Upper lobe of left lung (tissue), 6 donors: ENCODE measurements at places on chromosomes 1 and 21. TPM values are rescaled to one million over a fixed set of nuclear protein-coding genes. Genes with fewer than 3 reads are reported as not detected.

RIPK4 gene
- 6.3 TPM for total RNA-seq

S100A3 gene
- 4.4 TPM for total RNA-seq

ANKRD65 gene
- total RNA-seq: 54.5 TPM

OR2G6 gene
- total RNA-seq: not detected

TMEM79 gene
- 1.3 TPM for total RNA-seq

LCE2B gene
- not detected for total RNA-seq

FLVCR1 gene
- total RNA-seq: 9.3 TPM

PER3 gene
- total RNA-seq: 43.0 TPM

RNF11 gene
- 83.9 TPM for total RNA-seq

KCND3 gene
- 5.6 TPM for total RNA-seq

BTBD8 gene
- 17.8 TPM for total RNA-seq

DNA sequence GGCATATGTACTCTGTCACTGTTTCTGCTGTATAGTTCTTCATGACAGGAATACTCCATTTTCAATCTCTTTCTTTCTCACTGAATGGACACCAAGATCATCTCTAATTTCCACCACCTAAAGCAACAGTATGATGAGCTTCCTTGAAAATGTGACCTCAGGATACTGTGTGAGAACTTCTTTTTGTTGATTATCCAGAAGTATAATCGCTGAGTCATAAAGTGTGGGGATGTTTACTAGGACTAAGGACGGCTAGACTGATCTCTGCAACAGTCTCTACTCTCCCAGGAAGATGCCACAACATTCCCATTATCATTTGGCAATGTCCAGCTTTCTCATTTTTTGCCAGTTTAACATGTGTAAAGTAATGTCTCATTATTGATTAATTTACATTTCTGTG lies 70.3 kb downstream of the TNFSF18 start:
- no peaks in the 10 kb centered on the region for H3K36me3 ChIP-seq
- no peak overlapping the region for H3K4me3 ChIP-seq
- H3K27ac ChIP-seq: no peak overlapping the region
- no peaks in the 10 kb centered on the region for H3K4me1 ChIP-seq

- no peak overlapping the region for H3K4me3 ChIP-seq
- no peaks in the 10 kb centered on the region for H3K27me3 ChIP-seq
- peak; percentile 46 for DNase-seq
- peaks cover 4% of the 10 kb centered on the region for H3K4me1 ChIP-seq
- H3K27ac ChIP-seq: no peak overlapping the region
Observed at GRCh38 chr1:30125021-30125820, 598.2 kb downstream of the MATN1 start.

DNA sequence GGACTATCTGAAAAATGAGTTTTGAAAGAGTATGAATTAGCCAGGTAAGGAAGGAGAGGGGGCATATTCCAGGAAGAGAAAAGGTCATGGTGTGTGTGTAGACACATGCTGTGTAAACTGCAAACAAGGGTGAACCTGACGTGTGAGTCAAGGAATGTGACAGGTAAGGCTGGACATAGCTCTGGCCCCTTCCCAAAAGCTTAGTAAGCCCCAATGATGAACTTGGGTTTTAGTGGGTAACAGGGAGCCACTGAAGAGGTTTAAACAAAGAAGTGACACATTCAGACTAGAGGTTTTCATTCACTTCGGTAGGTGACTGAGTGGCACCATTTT lies 36.7 kb downstream of the EGLN1 start:
- H3K4me3 ChIP-seq: no peak overlapping the region
- peaks cover 13% of the 10 kb centered on the region for H3K4me1 ChIP-seq
- H3K27ac ChIP-seq: no peak overlapping the region

DNA sequence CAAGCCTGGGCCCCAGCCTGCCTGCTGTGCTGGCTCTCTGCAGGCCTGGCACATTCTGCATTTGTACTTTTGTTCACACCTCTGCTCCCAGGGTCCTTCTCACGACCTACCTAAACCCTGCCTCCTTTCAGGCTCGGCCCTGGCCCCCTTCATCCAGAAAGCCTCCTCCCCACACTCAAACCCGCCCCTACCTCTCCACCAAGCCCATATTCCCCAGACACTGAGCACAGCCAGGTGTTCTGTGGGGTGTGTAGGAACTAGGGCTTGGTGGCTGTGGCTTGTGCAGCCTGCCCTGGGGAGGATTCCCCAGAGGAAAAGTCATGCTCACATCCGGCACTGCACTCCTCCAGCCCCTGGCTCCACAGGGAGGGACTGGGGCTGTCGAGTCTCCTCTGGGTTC lies 8.2 kb upstream of the MIXL1 start:
- no peak for DNase-seq
- H3K36me3 ChIP-seq: no peaks in the 10 kb centered on the region
- H3K27me3 ChIP-seq: no peaks in the 10 kb centered on the region
- H3K27ac ChIP-seq: no peak overlapping the region
- no peaks in the 10 kb centered on the region for H3K4me1 ChIP-seq
- no peak overlapping the region for H3K4me3 ChIP-seq

- no peaks in the 10 kb centered on the region for H3K27me3 ChIP-seq
- H3K4me1 ChIP-seq: no peaks in the 10 kb centered on the region
- H3K36me3 ChIP-seq: no peaks in the 10 kb centered on the region
- no peak for DNase-seq
- no peak overlapping the region for H3K27ac ChIP-seq
Observed at GRCh38 chr21:16330908-16331268, 601.1 kb downstream of the USP25 start.

DNA sequence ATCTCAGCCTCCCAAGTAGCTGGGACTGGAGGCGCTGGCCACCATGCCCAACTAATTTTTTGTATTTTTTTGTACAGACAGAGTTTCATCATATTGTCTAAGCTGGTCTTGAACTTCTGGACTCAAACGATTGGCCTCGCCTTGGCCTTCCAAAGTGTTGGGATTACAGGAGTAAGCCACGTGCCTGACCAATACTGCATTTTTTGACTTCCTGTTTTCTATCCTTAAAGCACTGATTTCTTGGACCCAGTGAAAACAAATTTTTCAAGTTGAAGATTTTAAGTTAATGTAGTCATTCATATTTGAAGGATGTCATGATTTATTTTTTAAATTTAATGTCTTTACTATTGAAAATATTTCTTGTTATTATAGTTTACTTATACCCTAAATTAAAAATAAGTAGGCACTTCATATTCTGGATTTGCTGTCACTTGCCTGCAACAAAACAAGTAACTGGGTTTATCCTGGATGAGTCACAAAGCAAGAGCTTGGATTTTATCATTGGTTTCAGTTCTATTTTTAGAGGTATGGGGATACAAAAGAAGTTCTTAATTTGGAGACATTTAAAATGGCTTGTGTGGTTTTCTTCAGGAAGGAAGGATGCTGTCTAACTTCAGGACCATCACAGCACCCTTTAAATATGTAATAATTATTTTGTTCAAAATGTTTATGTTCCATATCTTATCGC lies 2.2 kb upstream of the VPS45 start:
- H3K4me1 ChIP-seq: peaks cover 20% of the 10 kb centered on the region
- DNase-seq: no peak
- no peaks in the 10 kb centered on the region for H3K36me3 ChIP-seq
- no peaks in the 10 kb centered on the region for H3K27me3 ChIP-seq
- no peak overlapping the region for H3K4me3 ChIP-seq

GRCh38 chr1:94949681-94950661 lies 23.1 kb upstream of the CNN3 start:
- H3K4me3 ChIP-seq: no peak overlapping the region
- no peaks in the 10 kb centered on the region for H3K27me3 ChIP-seq
- peak; percentile 56 for DNase-seq
- H3K4me1 ChIP-seq: peaks cover 9% of the 10 kb centered on the region
- no peaks in the 10 kb centered on the region for H3K36me3 ChIP-seq

DNA sequence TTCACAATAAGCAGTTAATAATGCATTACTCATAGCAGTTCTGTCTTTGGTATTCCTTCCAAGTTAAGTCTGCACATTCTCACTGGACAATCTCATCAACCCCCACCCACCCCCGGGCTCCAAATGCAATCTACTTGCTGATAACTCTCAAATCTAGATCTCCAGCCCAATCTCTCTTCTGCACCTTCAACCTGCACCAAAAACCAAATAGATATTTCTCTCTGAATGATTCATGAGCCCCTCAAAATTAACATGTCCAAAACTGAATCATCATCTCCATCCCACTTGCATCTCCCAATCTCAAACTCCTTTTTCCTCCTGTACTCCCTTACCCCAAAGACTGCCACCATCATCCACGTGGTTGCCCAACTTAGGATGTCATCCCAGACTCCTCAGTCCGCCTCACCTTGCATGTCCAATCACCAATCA lies 2.7 kb downstream of the DOCK7 start:
- no peak for DNase-seq
- peaks cover 35% of the 10 kb centered on the region for H3K4me1 ChIP-seq
- no peaks in the 10 kb centered on the region for H3K27me3 ChIP-seq
- no peaks in the 10 kb centered on the region for H3K36me3 ChIP-seq

- no peak overlapping the region for H3K4me3 ChIP-seq
- H3K36me3 ChIP-seq: no peaks in the 10 kb centered on the region
- H3K4me1 ChIP-seq: peaks cover 13% of the 10 kb centered on the region
- no peaks in the 10 kb centered on the region for H3K27me3 ChIP-seq
- DNase-seq: no peak
- H3K27ac ChIP-seq: peak overlapping the region; percentile 43
Observed at GRCh38 chr1:31101147-31101502, 35.6 kb upstream of the PUM1 start.

- no peak overlapping the region for H3K27ac ChIP-seq
- H3K27me3 ChIP-seq: no peaks in the 10 kb centered on the region
- no peaks in the 10 kb centered on the region for H3K36me3 ChIP-seq
- no peaks in the 10 kb centered on the region for H3K4me1 ChIP-seq
Observed at GRCh38 chr1:175054736-175055135, 12.9 kb upstream of the TNN start.

GRCh38 chr1:87956072-87956471 lies 627.4 kb downstream of the LMO4 start:
- H3K4me3 ChIP-seq: no peak overlapping the region
- no peaks in the 10 kb centered on the region for H3K27me3 ChIP-seq
- no peaks in the 10 kb centered on the region for H3K36me3 ChIP-seq
- H3K27ac ChIP-seq: no peak overlapping the region

DNA sequence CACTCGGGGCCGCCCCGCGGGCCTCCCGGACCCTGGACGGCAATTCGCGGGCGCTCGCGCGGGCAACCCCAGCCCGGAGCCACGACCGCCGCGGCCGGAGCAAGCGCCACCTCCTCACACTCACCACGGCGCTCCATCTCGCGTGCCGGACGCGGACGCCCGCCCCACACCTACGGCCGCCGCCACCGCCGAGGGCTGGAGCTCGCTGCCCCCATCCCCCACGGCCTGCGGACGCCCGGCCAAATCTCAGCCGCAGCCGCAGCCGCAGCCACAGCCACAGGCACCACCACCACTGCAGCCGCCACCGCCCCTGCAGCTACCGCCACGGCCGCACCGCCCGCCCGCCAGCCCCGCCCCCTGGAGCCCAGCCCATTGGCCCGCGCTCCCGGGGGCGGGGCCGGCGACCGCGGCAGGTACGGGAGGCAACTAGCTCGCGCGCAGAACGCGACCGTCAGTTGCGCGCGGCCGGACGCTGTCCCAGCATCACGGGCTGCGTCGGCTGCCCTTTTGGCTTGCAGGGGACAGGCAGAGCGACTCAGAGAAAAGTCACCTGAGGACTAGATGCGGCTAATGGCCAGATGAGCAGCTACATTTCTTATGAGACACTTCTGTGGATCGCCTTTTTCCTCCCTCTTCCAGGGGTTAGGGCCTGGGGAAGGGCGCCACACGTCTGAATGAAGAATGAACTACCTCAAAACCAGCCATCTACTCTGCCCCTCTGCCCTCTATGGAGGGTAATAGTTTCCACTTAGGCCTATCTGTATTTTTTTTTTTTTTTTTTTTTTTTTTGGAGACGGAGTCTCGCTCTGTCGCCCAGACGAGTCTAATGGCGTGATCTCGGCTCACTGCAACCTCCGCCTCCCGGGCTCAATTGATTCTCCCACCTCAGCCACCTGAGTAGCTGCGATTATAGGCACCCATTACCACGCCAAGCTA lies at the start of gene ARHGAP29:
Gene ARHGAP29 (minus strand): TSS at position 294 of the 936 bp plus-strand sequence. CDS start 5,973 bp downstream, outside the sequence.
- H3K27me3 ChIP-seq: no peaks in the 10 kb centered on the region
- H3K27ac ChIP-seq: peak within 1 kb of the TSS; percentile 95
- DNase-seq: peak; percentile 85
- H3K4me1 ChIP-seq: peaks cover 4% of the 10 kb centered on the region
- H3K36me3 ChIP-seq: no peaks in the 10 kb centered on the region

DNA sequence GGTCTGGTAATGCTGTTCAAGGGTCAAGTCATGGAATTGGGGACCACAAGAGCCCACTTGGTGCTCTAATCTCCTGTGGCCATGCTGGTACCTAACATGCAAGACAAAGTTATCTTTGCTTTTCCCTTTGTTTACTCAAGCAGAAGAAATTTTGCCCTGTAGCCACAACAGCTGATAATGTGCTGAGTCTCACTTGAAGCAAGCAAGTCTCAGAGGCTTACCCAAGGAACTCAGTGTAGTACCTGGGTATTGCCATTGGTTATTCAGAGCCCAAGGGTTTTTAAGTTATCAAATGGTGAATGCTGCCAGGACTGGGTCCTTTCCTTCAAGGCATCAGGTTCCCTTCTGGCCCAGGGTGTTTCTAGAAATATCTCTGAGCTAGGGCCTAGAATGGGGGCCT lies 198.9 kb upstream of the RNPC3 start:
- no peaks in the 10 kb centered on the region for H3K4me1 ChIP-seq
- H3K27ac ChIP-seq: no peak overlapping the region
- no peaks in the 10 kb centered on the region for H3K27me3 ChIP-seq
- DNase-seq: no peak

DNA sequence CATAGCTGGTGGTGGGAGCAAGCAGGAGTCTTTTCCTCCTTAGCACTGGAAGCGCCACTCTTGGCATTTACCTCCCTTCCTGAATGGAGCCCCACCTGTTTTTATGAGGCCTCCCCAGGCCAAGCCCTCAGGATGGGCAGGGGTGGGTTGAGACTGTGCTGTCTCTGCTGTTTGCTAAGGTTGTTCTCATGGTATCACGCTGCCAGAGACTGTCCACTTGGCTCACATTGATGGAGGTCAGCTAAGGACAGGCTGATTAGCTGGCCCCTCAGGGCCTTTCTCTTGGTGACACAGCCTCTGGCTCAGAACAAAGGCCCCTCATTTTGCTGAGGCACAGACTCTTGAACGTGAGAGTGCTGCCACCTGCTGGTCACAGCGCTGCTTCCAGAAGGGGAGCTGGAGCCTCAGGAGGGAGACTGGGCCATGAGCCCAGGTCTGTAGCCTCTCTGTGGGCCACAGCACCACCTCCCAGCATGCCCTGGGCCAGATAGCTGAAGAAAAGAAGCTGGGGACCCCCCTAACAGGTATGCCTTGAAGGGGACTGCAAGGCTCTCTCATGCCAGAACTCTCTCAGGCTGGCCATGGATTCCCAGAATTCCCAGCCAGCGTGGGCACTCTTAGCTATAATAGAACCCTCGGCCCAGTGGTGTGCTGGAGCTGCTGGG lies 85.6 kb downstream of the CD58 start:
- H3K4me3 ChIP-seq: no peak overlapping the region
- H3K4me1 ChIP-seq: peaks cover 27% of the 10 kb centered on the region
- no peak overlapping the region for H3K27ac ChIP-seq
- H3K27me3 ChIP-seq: no peaks in the 10 kb centered on the region
- DNase-seq: peak; percentile 86
- no peaks in the 10 kb centered on the region for H3K36me3 ChIP-seq

- no peak for DNase-seq
- peaks cover 27% of the 10 kb centered on the region for H3K36me3 ChIP-seq
- peaks cover 18% of the 10 kb centered on the region for H3K4me1 ChIP-seq
- H3K4me3 ChIP-seq: no peak overlapping the region
- H3K27ac ChIP-seq: no peak overlapping the region
Observed at GRCh38 chr1:156225677-156226014, 12.8 kb downstream of the PMF1 start.

GRCh38 chr1:22502202-22502601 lies 50.6 kb downstream of the ZBTB40 start:
- H3K4me3 ChIP-seq: no peak overlapping the region
- peaks cover 25% of the 10 kb centered on the region for H3K4me1 ChIP-seq
- no peak for DNase-seq
- peaks cover 12% of the 10 kb centered on the region for H3K36me3 ChIP-seq
- peak overlapping the region; percentile 6 for H3K27ac ChIP-seq
